Lung (tissue), 17 donors: ENCODE measurements at places on chromosomes 6 and 20. TPM values are rescaled to one million over a fixed set of nuclear protein-coding genes. Genes with fewer than 3 reads are reported as not detected.

The HDGFL1 gene
- not detected for polyA plus RNA-seq

The JPH2 gene
- polyA plus RNA-seq: 2.5 TPM

DNA sequence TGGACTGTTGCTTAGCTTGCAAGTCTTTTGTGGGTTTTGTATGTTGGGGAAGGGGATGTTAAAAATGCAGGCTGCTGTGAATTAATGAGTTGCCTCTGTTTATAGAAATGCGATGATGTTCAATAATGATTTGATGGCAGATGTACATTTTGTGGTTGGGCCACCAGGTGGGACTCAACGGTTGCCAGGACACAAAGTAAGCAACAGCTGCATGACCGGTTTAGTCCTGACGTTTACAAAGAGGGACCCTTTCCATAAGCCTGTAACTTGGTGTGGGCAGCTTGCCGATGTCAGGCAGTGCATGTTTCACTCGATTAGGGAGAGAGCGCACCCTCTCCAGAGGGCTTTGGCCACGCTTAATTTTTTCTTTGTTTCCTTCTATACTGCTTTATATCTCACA, 1.3 kb downstream of the BTBD3 start:
- peak; percentile 87 for DNase-seq

DNA sequence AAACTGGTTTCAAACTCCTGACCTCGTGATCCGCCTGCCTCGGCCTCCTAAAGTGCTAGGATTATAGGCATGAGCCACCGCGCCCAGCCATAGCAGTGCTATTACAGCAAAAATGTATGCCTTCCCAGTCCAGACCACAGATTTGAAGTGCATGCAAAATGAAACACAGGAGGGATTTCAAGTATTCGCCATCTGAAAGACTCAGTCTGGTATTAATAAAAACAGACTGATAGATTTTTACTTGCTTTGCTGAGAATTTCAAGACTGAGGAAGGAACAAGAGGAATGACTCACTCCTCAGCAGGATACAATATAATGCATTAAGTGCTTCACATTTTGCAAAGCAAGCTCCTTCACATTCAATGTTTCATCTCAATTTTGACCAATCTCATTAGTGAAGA, 134.9 kb downstream of the TMEM200A start:
- no peak for DNase-seq

- no peak for DNase-seq
Measured at GRCh38 chr20:20702330-20703245, 9.9 kb downstream of the RALGAPA2 start.

- no peak for DNase-seq
Measured at GRCh38 chr6:132675002-132675401, 16.0 kb upstream of the TAAR1 start.

GRCh38 chr20:53660078-53660909, 66.7 kb upstream of the ZNF217 start:
- peak; percentile 76 for DNase-seq

- no peak for DNase-seq
Measured at GRCh38 chr6:18585032-18585573, 198.0 kb downstream of the RNF144B start.

The GGTLC1 gene
- polyA plus RNA-seq: 98.4 TPM

DNA sequence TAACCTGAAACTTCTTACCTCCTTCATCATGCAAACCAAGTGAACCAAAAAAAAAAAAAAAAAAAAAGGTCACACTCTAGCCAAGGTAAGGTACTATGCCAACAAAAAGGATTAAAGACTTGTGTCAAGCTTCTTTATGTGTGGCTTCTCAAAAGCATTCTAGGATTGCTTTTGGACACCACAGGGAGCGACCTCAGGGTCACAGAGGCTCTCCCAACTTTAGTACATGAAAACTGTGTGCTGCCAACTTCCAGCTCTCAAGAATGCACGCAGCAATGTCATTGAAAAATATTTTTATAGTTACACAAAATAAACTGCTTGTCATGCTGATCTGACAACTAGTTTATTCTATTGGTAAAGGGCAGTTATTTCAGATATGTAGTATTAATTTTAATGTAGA, 243.8 kb downstream of the PLCB1 start:
- DNase-seq: no peak

The RPL10A gene
- 986 TPM for polyA plus RNA-seq

DNA sequence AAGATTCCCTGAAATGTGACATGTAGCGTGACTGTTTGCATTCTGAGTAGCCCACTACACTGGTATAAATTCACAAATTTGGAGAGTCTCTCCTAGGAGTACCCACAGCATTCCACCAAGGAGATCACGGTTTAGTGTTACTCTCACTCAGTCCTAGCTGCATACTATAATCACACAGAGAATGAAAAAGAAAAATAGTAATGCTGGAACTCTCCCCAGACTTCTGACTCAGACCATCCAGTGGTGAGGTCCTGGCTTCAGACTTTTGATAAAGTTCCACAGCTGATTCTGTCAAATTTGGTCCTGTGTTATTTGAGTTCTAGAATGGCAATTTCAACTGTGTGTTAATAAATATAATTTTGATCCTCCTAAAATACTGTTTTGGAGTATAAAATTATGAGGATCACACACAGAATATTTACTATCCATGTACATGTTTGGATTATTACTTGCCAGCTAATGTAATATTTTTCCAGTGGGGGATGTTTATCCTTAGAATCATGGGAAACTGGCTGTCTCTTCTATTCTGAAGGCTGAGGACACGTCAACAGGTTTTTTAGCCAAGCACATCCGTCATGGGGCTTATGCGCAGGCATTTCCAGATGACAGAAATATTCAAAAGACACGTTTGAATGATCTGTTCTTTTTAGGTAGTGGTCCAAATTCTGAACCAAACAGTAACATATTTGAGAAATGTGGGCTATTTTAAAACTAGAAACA, 5.1 kb upstream of the KIAA0408 start:
- no peak for DNase-seq

- DNase-seq: peak; percentile 92
Measured at GRCh38 chr6:111718990-111719389, 113.3 kb upstream of the TRAF3IP2 start.

DNA sequence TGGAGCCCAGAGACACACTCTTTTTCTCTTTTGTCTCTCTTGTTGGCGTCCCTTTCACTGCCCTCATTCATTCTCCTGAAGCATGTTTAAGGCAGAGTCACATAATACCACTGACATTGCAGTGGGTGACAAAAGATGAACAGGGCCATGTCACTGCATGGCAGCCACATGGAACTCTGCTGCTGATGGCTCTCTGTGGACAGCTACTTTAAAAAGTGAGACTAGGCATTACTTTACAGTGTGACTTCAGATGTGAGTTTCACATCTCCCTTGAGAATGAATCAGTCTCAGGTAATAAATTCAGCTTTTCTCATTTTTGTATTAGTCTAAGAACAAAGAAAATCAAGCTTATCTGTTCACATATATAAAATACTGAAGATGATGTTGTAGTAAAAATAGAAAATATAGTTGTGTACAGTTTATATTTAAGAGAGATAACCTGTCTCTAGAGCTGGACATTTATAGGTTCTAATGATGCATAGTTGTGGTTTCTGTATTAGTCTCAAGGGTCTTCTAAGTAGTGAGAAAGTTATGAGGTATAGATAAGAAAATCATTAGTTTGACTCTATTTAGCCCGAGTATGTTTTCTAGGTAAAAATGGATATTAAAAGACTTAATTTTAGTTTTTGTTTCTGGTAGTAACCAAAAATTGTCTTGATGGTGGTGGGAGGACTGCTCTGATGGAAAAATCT, 6.1 kb downstream of the MRS2 start:
- DNase-seq: no peak

GRCh38 chr20:18524646-18525045, 16.9 kb downstream of the SEC23B start:
- DNase-seq: no peak

GRCh38 chr20:36093025-36093803, 61.3 kb upstream of the EPB41L1 start:
- peak; percentile 59 for DNase-seq

The IPCEF1 gene
- polyA plus RNA-seq: 1.6 TPM

- DNase-seq: no peak
Measured at GRCh38 chr6:85127696-85128243, 322.1 kb upstream of the NT5E start.

DNA sequence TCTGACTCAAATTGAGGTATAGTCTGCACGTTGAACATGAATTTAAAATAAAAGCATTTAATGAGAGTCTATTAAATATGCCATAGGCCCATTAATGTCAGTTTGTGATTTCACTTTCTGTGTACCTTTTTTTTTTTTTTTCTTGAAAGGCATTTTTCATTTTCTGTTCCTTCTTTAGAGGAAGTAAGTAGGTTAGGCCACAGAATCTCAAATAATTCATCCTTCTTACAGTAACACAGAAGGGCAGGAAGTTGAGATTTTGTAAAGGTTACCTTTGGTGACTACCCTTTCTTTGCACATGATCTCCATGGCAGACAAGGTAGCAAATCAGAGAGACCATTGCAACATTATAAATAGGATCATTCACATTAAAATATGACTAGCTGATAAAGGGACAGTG, 9.6 kb downstream of the L3MBTL3 start:
- no peak for DNase-seq

The HRH3 gene
- polyA plus RNA-seq: not detected

GRCh38 chr6:84788689-84789088, 24.3 kb upstream of the TBX18 start:
- no peak for DNase-seq

The RIPPLY2 gene
- polyA plus RNA-seq: 0.05 TPM

DNA sequence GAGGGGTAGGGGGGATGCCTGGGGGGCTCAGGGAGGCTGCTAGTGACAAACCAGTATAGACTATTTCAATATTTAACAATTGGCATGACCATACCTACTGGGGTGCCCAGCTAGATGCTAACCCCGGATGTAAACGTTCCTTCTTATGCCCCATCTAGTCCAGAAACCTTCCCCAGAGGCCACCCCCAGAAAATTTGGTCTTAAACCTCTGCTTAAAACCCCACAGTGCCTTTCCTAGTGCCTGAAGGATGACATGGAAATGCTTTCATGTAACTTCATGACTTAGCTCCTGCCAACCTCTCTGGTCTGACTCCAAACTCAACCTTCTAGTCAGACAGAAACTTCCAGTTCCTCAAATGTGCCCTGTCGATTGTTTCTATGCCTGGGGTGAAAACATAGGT, 52.0 kb downstream of the JPH2 start:
- no peak for DNase-seq

GRCh38 chr20:8774412-8774811, 294.5 kb upstream of the PLCB4 start:
- DNase-seq: no peak

The PPP1R16B gene
- 2.6 TPM for polyA plus RNA-seq

DNA sequence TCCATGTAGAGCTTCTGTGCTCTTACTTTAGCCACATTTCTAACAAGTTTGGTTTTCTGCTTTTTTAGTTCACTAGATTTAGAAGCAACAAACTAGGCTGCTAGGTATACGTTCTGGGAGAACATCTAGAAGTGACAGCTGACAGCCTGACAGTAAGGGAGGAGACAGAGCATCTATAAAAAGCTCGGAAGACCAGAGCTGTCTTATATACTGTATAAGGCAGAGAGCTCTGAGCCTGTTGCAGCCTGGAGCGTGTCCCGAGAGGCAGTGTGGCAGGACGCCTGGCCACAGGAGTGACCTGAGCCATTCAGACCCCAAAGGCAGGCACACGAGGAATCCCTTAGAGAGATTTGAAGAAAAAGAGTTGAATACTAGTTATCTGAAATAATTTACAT, 24.6 kb downstream of the PPP1R14C start:
- no peak for DNase-seq

DNA sequence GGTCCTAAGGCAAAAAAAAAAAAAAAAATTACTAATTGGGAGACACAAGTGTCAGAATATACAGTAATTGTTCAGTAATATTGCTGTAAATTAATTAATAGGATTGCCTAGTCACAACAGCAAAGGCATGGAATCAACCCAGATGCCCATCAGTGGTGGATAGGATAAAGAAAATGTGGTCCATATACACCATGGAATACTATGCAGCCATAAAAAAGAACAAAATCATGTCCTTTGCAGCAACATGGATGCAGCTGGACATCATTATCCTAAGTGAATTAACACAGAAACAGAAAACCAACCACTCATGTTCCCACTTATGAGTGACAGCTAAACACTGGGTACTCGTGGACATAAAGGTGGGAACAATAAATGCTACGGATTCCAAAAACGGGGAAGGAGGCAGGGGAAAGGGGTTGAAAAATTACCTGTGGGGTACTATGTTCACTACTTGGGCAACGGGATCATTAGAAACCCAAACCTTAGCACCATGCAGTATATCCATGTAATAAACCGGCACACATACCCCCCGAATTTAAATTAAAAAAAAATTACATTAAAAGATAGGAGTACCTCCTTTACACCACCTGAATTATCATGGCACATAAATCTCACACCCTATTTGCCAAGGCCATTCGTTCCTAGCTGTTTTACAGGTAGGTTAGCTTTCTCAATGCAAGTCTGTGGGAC, 689 bp upstream of the PFDN4 start:
- no peak for DNase-seq

The FKBP1A gene
- 465 TPM for polyA plus RNA-seq

The ULBP2 gene
- polyA plus RNA-seq: 6.2 TPM

- DNase-seq: no peak
Measured at GRCh38 chr6:160990847-160991405, 643 bp upstream of the MAP3K4 start.

DNA sequence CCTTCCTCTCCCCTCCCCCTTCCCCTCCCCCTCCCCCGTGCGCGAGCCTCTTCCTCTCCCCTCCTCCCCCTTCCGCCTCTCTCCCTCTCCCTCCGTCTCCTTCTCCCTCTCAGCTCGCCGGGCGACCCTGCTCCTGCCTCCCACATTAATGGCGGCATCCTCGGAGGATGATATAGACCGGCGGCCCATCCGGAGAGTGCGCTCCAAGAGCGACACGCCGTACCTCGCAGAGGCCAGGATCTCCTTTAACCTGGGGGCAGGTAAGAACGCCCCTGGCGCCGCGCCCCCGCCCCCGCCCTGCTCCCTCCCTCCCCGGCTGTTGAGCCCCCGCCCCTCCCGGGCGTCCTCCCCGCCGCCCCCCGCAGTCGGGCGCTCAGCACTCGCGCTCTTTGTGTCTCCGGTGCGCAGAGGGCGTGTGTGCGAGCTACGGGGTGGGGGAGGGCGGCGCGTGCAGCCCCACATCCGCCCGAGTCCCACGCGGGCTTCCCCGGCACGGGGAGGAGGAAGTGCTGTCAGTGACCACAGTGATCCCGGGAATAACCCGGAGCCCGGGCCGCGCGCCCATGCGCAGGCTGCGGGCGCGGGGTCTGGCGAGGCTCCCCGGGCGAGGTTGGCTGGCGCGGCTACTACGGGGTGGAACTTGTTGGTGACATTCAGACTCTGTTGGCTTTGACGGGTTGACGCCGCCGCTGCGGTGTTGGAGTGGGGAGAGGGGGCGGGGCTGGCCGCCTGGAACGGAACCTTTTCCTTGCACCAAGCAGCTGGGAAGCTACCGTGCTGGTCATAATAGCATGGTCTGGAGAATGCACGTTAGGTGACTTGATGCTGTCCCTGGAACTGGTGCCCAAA, 33.2 kb downstream of the PHACTR1 start:
- DNase-seq: no peak

- DNase-seq: peak; percentile 74
Measured at GRCh38 chr20:17854307-17854903, 114.2 kb downstream of the SNX5 start.

- DNase-seq: no peak
Measured at GRCh38 chr6:73503027-73503772, 17.6 kb downstream of the EEF1A1 start.

The GABRR1 gene
- not detected for polyA plus RNA-seq
